ENCODE measurements at places on chromosomes 16 and 17.

DNA sequence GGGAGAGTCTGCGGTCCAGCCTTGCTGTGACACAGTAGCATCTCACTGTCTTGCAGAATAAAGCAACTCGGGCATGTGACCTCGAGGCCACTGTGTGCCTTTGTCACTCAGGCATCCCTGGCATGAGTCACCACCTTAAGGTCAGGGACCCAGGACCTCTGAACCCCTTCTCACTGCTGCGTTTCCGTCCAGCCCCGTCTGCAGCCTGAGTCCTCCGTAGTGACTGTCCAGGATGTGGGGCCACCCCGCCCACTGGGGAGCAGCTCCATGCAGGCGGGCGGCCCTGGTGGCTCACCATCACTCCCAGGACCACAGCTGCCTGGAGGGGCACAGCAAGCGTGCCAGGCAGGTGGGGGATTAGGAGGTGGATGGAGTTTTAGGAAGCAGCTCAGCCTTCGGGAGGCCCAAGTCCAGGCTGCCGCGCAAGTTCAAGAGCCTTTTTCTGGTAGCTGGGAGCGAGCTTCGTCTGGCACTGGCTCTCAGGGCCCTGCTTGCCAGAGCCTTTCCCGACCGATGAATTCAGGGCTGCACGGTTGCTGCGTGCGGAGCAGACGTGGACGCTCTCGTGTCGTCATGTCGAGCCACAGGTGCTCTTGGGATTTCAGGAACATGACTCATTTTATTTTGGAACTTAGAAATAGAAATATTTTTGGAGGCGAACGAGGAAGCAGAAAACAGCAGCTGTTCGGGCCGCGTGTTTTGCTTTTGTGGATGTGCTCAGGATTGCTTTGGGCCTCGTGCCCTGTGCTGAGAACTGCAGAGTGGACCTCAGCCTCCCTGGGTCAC, 16.8 kb downstream of the KCTD5 start:
- no peak for DNase-seq

- DNase-seq: no peak
These were observed 5.1 kb upstream of the KRT23 start for GRCh38 chr17:40942553-40942952.

GRCh38 chr17:4301066-4301465, 37.3 kb upstream of the ANKFY1 start:
- no peak for DNase-seq

DNA sequence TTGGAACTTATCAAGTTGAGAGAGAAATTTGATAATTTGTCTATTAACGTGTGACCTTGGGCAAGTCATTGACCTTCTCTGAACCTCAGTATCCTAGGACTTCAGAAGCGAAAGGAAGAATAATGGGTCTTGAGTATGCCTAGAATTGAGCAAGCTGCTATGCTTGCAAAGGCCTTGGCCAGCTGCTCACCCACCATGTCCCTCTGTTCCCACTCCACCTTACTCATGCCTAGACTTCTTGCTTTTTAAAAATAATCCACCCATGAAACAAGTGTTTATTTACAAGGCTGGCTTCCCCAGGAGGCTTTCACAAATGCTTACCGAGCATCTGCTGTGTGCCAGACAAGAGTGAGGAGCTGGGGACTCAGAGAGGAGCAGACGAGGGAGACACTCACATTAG, 590.6 kb downstream of the MAF start:
- DNase-seq: no peak

GRCh38 chr17:83069931-83070742, 9.3 kb upstream of the METRNL start:
- no peak for DNase-seq

DNA sequence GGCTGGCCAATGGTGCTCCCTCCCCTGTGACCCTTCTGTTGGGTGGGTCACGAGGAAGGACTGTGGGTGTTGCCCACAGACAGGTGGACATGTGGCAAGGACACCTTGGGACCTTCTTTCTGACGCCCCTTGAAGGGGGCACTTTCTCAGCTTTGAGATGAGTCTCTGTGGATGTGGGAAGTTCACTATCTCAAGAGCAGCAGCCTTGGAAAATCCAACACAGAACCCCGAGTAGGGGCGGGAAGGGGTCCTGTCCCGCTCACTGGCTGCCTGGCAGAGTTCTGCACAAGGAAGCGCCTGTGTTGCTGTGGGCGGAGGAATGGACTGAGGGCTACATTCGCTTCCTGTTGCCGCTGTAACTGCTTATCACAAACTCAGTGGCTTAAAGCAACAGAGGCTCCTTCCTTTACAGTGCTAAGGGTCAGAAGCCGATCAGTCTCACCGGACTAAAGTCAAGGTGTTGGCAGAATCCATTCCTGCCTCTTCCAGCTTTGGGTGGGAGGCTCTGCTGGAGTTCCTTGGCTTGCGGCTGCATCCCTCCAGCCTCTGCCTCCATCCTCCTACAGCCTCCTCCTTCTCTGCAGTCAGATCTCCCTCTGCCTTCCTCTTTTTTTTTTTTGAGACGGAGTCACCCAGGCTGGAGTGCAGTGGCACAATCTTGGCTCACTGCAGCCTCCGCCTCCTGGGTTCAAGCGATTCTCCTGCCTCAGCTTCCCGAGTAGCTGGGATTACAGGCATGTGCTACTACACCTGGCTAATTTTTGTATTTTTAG, 305.2 kb downstream of the SEC14L1 start:
- DNase-seq: no peak

- DNase-seq: no peak
These were observed at the start of gene COPZ2 for GRCh38 chr17:48037036-48037837. TSS of gene COPZ2 (minus strand) at chr17:48037797. CDS start at chr17:48037777, 20 bp downstream.

Data from NCI-H2029 (cell line).